ENCODE measurements at places on chromosomes 7 and 10.

DNA sequence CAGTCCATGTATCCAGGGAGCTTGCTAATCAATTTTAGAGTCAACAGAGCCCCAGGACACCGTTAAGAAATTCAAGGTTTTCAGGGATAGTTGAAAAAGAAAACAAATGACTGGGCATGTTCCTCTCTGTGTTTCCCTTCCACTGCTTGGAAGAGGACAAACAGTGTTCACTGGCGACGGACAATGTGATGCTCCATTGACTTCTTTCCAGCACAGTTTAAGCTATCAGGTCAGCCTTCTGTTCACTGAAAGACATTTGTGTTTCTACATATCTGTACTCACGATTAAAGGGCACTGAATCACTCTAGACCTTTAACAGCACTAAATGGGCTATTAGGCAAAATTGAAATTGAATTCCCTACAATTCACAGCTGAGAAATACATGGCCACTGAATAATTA, 123.6 kb downstream of the RNLS start:
- no peak for DNase-seq

GRCh38 chr10:14372606-14373005, 41.9 kb upstream of the FRMD4A start:
- DNase-seq: no peak

GRCh38 chr10:84329986-84330651, 1.7 kb downstream of the CCSER2 start:
- DNase-seq: no peak

DNA sequence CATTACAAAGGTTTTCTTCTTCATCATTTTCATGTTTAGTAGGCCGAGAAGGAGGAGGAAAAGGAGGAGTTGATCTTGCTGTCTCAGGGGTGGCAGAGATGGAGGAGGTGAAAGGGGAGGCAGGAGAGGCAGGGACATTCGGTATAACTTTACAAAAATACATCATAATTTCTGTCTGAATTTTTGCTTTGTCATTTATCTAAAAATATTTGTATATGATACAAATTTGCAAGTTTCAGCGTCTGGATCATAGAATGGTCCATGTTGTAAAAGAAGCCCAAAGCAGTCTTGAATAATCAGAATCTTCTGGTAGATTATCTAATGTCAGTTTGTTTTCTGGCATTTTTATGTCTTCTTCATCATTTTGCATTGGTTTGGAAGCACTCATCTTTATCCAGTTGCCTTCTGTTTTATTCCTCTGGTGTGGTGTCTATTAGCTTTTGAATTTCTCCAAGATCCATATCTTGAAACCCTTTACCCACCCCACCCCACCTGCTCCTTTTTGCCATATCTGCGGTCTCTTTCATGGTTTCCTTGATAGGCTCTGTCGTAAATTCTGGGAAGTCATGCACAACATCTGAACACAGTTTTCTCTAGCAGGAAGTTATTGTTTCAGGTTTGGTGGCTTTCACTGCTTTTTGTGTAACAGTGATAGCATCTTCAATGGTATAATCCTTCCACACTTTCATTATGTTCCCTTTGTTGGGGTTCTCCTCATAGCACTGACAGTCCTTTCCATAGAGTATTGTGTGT, 95.0 kb downstream of the ST7 start:
- DNase-seq: no peak

- DNase-seq: no peak
Measured at GRCh38 chr10:83089335-83089734, 1050.0 kb upstream of the GHITM start.

- no peak for DNase-seq
Measured at GRCh38 chr7:34333925-34334324, 324.1 kb upstream of the NPSR1 start.

DNA sequence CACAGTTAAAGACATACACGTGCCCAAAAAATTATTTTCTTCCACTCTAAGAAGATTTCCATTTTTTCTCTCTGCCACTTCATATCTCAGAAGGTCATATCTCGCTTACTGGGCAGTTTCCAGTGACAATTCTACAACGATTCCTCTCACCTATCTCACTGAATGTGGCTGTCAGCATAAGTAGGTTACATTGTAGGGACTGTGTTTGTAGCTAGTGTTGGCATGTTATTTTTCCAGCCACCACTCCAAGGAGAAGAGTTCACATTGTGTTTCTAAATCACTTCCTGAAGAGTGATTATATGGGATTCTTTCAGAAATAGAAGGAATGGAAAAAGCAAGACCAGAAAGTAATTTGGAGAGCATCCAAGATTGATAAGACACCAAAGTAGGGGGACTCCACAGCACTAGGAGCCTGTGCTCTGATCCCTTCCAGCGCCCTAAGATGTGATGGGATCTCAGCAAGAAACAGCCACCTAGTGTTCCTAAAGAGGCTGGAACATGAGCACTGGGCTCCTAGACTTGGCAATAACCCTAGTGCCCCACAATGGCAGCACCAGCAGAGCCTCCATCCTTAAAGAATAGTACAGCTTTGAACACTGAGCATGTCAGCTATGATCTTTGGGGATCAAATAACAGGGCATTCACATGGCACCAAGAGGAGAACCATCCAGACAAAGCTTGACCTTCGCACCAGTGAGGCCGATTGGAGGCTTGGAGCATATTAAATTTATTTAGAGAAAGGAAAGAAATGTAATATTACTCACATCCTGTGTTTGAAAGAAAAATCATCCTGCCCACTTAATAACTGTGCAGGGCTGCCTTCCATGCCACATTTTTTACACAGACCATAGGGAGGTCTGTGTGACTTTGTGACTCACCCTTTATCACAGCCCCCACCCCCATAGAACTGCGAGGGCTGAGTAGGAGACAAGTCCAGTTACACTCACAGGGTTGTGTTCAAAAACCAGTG, 51.8 kb downstream of the CAV1 start:
- DNase-seq: no peak

DNA sequence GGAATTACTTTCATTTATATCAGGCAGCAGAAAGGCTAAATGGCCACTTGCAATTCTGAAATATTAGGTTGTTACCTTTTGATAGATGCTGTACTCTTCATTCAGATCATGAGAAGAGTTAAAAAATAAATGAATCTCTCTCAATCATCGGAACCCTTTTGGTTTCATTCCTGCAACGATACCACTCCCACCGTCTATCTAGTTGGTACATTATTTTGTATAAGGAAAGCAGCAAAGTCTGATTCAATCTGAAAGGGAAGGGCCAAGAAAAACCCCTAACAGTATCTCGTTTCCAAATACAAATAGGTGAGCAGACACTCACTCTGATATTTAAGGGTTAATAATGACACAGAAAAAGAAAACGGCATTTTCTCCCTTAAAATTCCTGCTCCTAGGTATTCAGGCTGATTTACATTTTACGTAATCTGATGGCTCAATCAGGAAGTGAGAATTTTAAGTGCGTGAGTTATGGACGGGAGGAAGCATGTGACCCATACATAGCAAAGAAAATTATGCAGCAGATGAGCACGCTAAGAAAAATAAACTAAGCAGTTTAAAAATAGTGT, 209.4 kb upstream of the KLF14 start:
- DNase-seq: no peak

- no peak for DNase-seq
Measured at GRCh38 chr10:93440591-93441091, 41.5 kb downstream of the MYOF start.

GRCh38 chr7:98284335-98285036, 3.0 kb downstream of the BRI3 start:
- DNase-seq: no peak

DNA sequence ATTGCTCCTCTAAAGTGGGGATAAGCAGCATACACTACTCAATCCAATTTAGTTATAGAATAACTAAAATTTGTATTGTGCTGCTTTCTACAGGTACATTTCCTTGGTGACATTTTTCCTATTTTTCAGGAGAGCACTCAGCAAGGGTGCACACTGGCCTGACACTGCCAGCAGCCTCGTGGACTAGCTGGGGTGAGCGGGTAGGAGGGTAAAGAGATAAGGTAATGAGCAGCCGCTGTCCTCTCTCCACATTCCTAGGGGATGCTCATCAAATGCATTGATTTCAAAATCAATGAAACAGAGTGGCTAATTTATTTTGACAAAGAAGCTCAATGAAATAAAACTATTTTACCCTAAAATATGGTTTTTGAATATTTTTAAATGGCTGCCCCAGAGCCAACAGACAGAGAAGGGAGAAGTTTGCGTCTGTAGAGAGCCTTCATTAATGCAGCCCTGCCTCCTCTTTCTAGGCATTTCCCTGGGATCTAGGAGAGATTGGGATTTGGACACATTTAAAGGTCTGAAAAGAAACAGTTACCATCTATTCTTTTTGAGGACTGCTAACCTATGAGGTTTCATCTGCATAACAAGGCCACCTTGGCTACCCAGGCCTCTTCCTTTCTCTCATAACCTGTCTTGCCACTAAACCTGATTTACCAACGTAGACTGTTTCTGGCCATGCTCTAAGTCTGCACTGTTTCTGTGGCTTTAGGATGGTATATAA, 561.0 kb downstream of the IPMK start:
- no peak for DNase-seq

DNA sequence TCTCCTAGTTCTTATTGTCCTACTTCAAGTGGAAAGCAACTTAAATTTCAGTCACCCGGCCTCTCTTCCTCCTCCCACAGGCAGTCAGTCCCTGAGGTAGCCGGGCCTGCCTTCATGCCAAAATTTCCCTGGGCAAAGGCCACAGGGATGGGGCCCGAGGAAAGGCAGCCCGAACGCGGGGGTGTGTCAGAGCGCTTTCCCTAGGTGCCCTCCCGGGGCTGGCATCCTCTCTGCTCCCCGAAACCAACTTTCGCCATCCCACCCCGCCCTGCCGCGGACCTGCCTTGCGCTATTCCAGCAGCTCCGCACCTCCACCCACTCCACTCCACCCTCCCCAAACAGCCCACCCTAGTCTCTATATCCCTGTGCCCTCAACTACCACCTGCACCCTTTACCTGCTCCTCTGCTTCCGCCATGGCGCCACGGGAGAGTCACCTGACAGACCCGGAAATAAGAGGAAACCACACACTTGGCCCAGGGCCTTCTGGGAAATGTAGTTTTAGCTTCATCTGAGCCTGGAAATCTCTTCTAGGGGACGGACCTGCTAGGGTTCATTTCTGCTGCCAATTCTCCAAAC, at the start of gene VPS41:
TSS of gene VPS41 (minus strand) at position 433 of the 577 bp plus-strand sequence. CDS start at position 416, 17 bp downstream.
- DNase-seq: peak; percentile 52

GRCh38 chr10:46516660-46517416, 39.6 kb downstream of the GPRIN2 start:
- DNase-seq: no peak

- no peak for DNase-seq
Measured at GRCh38 chr10:102254426-102254825, 9.1 kb downstream of the GBF1 start.

GRCh38 chr7:142111499-142111898, at the start of gene MGAM2:
MGAM2 (plus strand) TSS chr7:142111718; CDS start chr7:142116874, 5,156 bp downstream.
- no peak for DNase-seq

GRCh38 chr7:26293569-26294308, 2.1 kb downstream of the SNX10 start:
- peak; percentile 40 for DNase-seq

DNA sequence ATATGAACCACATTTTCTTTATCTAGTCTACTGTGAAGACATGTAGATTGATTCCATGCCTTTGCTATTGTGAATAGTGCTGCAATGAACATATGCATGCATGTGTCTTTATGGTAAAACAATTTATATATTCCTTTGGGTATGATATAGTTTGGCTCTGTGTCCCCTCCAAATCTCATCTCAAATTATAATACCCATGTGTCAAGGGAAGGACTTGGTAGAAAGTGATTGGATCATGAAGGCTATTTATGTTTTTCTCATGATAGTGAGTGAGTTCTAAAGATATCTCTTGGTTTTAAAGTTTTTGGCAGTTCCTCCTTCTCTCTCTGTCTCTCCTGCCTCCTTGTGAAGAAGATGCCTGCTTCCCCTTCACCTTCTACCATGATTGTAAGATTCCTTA, 248.7 kb downstream of the GPR37 start:
- DNase-seq: no peak

GRCh38 chr10:119442758-119443060, 99.8 kb downstream of the RGS10 start:
- DNase-seq: no peak

- no peak for DNase-seq
Measured at GRCh38 chr7:37510043-37510634, 61.5 kb upstream of the ELMO1 start.

DNA sequence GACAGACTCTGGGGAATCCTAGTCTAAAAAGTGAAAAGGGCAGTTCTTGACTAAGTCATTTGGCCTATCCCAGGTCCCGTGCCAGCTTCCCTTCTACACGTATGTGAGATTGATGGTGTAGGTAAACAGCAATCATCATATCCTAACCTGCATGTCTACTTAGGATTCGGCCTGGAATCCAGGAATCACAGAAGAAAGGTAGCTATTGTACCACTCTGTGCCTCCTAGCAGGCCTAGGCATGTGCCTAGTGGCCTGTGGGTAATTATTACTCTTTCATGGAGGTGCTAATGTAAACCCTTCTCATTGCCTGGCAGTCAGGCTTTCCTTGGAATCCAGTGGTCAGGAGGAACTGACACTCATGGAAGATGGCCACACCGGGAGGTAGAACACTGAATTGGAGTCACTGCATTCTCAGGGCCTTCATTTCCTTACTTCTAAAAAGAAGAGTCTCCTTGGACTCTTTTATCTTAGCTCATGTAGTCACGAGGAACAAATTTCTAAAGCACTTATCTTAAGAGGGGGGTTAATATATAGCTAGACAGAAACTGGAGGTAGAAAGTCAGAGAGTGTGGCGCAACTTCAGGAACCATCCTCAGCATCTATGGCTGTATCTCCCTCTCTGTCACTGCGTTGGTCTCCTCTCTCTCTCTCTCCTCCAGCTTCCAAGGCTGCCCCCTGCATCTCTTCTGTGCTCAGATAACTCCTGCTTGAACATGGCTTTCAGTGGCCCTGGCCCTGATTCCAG, 122.5 kb downstream of the C1GALT1 start:
- no peak for DNase-seq

DNA sequence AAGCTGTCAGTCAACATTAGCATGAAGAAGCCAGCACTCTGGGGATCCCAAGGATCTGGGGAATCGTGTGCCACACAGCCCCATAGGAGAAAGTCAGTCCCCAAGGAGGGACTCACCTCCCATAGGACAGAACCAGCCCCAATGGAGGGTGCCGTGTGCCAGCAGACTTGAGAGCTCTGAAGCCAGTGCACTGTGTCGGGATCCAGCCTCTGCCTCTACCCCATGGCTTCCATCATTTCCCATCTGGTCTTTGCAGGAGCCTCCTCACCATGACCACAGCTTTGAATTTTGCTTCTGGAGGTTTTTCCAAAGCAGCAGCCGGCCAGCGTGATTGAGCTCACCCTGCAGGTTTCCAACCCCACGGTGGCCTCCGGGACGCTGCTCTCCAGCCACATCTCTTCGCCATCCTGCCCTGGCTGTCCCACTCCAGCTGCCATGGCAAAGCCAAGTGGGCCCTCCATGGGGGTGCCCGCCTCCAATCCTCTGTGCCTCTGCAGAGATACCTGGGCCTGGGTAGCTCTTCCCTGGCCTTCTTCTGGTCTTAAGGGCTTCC, 171.8 kb upstream of the SHH start:
- DNase-seq: no peak

GRCh38 chr10:112059220-112059619, 124.3 kb downstream of the GPAM start:
- DNase-seq: no peak

GRCh38 chr10:132345345-132345744, 13.4 kb downstream of the LRRC27 start:
- no peak for DNase-seq

Measured in activated T-helper 1 cell treated with anti-CD3 and anti-CD28 coated beads, Interleukin-2, amount 50 U/mL, for 16 hours (primary cell).